ENCODE measurements at places on chromosomes 3 and 15.

GRCh38 chr15:73754461-73754860 is 1.3 kb upstream of the INSYN1 start:
- DNase-seq, result no peak

DNA sequence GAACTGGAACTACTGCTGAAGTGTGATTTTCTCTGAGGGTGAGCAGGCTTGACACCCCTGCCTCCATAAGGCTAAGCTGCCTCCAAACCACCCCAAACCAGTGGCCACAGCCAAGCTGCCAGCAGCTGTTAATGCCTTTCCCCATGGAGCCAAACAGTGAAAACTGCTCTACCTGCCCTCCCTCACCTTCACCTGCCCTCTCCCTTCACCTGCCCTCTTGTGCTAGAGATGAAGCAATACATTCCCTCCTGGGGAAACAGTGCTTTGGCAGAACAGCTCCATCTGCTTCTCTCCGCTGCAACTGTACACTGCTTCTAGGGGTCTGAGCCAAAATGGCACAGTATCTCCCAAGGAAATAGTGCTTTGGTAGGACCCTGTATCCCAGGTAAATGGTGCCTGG is 374.1 kb downstream of the FHIT start:
- DNase-seq, result no peak

GRCh38 chr3:84600703-84601225 is 358.0 kb upstream of the CADM2 start:
- no peak for DNase-seq

DNA sequence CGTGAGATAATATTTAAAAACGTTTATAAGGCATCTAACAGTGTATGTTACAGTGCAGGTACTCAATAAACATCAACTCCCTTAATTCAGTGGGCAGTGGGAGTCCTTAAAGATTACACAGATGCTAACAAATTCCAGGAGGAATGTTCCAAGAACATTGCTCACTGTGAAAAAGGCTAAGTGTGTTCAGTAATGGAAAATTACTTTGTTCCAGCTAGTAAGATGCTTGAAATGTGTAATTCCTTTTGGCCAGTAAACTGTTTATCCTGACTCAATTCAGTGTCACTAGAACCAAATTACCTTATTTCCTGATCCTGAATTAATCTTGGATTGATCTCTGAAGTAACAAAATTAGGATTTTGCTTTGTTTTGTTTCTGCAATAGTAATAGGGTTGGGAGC is 54.2 kb upstream of the SEMA6D start:
- no peak for DNase-seq

DNA sequence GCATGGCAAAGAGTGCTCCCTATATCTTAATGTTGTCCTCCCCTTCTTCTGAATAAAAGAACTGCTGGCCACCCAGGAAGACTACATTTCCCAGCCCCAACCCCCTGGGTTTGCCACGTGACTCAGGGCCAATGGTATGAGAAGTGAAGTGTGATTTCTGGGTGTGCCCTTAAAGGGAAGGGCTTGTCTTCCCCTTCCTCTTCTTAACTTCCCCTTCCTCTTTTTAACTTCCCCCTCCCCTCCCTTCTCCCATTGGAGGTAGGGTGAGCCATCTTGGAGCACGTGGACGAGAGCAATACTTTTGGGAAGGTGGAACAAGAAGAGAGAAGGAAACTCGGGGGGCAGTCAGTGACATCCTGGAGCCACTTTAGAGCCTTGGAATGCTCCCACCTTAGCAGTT is 6.8 kb upstream of the KBTBD12 start:
- DNase-seq, result no peak

- no peak for DNase-seq
Observed at GRCh38 chr3:18177271-18177670, 247.9 kb downstream of the SATB1 start.

DNA sequence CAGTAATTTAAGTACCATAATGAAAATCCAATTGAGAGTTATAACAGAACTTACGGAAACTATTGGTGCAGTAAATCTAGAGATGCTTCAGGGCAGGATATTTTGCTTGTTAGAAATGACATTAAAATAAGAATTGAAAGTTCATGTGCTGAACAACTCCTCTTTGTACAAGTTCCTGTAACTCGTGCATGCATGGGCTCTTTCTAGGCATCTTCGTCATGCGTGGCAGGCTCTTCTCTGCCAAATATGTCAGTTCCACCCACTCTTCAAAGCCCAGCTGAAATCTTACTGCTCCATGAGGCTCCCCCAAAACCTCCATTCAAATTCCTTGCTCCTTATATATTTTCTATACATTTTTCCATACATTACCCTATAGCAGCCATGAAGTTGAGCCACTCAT is 48.7 kb downstream of the FBN1 start:
- no peak for DNase-seq

DNA sequence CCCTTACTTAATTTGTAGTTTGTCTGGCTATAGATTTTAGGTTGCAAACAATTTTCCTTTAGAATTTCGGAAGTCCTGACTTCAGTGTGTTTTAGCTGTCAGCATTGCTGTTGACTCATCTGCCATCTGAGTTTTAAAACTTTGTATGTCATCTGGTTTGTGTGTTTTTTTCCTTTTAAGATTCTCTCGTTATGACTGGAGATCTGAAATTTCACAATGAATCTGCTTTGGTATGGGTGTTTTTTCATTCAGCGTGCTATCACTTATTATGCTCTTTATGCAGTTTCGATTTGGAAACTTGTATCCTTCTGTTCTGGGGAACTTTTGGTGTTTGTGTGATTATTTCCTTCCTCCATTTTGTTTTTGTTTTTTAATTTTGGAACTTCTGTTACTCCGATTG is 53.7 kb upstream of the ZNF280D start:
- no peak for DNase-seq

DNA sequence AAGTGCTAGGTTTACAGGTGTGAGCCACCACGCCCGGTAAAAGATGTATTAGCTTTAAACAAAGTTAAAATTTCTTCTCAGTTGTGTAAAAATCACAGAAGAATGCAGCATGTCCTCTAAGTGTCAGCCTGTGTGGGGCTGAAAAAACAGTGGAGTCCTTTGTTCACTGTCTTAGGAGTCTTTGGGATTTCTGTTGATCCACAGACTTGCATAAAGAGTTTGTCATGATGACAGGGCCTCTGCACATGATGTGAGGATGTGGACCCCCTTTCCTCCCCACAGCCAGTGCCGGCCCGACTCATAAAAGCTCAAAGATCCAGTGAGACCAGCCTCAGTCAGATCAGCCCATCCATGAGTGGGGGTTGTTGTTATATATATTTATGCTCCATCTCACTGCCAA is 49.0 kb upstream of the GOLGA8J start:
- no peak for DNase-seq

GRCh38 chr15:42457445-42458442 is 33.2 kb downstream of the ZNF106 start:
- no peak for DNase-seq

DNA sequence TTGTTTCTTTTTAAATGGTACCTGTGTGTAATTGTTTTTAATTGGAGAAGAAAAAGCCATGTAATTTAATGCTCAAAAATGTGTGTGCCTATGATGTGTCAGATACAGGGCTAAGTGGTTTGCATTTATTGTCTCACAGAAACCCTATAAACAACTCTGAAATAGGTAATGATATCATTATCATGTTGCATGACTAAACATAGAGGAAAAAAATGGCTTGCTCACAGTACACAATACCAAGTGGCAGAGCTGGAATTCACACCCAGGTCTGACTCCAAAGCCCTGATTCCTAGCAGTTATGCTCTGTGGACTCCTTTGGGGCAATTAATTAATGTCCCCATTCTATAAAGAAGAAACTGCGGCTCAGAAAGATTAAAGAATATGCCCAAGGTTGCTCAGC is 237.4 kb upstream of the TRIM42 start:
- DNase-seq, result no peak

- DNase-seq, result no peak
Observed at GRCh38 chr3:31772272-31772671, 208.8 kb downstream of the OSBPL10 start.

DNA sequence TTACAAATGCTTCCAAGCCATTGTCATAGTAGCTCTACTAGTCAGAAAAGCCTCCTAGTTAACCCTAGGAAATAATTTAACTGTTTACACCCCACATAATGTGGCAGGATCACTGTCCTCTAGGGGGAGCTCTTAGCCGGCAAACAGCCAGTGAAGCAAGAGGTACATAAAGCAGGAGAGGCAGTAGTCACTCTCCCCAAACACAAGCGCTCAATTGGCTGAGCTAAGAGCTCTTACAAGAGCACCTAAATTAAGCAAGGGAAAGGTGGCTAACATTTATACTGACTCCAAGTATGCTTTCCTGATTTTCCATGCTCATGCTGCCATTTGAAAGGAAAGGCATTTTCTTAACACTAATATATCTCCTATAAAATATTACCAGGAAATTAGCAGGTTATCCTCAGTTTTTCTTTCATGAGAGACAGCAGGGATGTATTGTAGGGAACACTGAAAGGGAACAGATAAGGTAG is 37.6 kb downstream of the NCEH1 start:
- peak; percentile 65 for DNase-seq

DNA sequence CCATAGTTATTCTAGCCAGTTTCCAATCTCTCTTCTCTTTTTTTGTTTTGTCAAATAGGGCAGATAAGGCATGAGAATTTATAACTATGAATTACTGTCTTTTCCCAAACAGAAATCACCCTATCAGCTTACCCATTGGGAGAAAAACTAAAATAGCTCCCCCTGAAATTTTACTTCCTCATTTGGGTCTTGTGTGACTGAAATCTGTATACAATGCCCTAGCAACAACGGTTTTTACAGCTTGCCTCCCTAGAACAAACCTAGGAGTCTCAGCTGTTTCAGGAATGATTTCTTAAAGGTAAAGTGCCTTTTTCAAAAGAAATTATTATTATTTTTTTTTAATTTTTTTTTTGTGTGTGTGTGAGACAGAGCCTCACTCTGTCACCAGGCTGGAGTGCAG is 56.8 kb downstream of the CD86 start:
- DNase-seq, result no peak

GRCh38 chr3:194893121-194893987 is 207.7 kb downstream of the FAM43A start:
- no peak for DNase-seq

GRCh38 chr3:114079761-114080160 is 23.2 kb downstream of the QTRT2 start:
- no peak for DNase-seq

DNA sequence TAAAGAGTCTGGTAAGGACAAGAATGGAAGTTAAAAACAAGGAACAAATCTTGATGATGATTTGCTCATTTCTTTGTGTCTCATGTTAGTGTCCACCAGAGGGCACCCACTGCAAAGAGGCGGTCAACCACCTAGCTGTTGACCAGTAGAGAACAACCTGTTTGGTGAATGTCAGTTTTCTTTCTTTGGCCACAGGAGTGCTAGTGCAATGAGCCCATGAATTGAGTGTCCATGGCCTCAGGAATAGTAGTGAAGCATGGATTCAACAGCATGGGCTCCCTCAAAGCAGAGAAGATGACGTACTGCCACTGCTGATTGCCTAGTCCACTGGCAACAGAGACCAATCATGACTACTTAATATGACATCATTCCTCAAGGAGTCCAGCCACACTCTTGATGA is 10.7 kb upstream of the CNTN6 start:
- peak; percentile 44 for DNase-seq

GRCh38 chr3:156424758-156425157 is 130.2 kb downstream of the SSR3 start:
- no peak for DNase-seq

GRCh38 chr3:49244581-49245205 is 32.3 kb downstream of the C3orf62 start:
- no peak for DNase-seq

DNA sequence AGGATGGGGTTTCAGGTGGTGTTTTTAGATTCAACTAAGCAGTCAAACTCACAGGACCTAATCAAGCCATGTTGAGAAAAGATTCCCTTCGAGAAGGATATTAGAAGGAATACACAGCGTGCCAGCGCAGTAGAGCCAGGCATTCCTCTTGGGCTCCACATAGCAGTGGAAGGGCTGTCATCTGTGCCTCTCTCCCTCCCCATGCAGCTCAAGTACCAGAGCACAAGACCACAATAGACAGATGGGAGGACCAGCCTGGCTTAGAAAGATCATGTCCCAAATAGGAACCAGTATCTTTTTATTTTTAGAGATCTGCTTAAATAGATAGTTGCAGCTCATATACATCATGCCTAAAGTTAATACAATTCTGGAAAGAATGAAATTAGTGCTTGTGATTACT is 37.9 kb downstream of the LMLN start:
- DNase-seq, result no peak

GRCh38 chr15:78035321-78035751 is 42.2 kb downstream of the TBC1D2B start:
- no peak for DNase-seq

GRCh38 chr3:189038773-189039745 is 132.7 kb upstream of the TPRG1 start:
- DNase-seq, result no peak
